ENCODE measurements at places on chromosomes 4 and X.

GRCh38 chrX:139929876-139930275, 3.0 kb downstream of the ATP11C start:
- DNase-seq: no peak

GRCh38 chrX:117998171-117998570, 118.4 kb downstream of the KLHL13 start:
- DNase-seq: no peak

GRCh38 chr4:100977746-100978397, 369.5 kb downstream of the PPP3CA start:
- no peak for DNase-seq

DNA sequence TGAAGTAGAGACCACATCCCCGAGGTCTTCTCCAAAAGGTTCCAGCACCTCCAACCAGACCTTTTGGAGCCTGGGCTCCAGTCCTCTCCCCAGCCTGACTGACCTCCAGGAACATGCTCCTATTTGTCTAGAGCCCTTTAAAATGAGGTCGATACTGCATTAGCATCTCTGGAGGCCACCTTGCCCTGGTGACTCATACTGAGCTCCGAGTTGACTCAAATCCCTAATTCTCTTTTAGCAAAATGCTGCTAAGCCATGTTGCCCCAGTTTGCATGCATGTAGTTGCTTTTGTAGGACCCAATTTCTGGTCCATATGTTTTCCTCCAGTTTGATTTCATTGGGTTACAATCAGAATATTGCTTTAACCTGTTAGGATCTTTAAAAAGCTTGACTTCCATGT, 43.5 kb upstream of the CITED1 start:
- DNase-seq: no peak

DNA sequence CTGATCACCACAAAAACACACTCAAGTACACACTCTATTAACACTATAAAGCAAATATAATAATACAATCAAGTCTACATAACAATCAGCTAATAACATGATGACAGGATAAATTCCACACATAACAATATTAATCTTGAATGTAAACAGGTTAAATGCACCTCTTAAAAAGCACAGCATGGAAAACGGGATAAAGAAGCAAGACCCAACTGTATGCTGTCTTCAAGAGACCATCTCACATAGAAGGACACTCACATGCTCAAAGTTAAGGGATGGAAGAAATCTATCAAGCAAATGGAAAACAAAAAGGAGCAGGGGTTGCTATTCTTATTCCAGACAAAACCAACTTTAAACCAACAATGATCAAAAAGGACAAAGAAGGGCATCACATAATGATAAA, 28.1 kb downstream of the CBR4 start:
- no peak for DNase-seq

- DNase-seq: no peak
Observed at GRCh38 chrX:75061701-75062100, 94.4 kb downstream of the ABCB7 start.

GRCh38 chr4:178174756-178175155, 732.5 kb upstream of the AGA start:
- no peak for DNase-seq

DNA sequence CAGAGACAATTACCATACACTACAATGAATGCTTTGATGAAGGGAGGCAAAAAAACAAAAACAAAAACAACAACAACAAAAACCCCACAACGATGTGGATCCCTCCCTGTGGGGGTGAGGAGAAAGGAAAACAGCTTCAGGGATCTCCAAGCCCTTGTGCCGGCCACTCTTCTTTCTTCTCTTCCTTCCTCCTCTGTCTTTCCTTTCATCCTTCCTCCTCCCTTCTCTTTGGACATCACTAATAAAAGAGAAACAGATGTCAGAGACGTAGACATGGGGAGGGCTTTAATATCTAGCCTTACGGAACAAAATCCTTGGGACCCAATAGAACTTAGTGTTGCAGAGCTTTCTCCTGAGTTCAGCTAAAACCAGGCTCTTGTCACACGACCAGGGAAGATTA, 18.8 kb upstream of the STX18 start:
- DNase-seq: no peak

DNA sequence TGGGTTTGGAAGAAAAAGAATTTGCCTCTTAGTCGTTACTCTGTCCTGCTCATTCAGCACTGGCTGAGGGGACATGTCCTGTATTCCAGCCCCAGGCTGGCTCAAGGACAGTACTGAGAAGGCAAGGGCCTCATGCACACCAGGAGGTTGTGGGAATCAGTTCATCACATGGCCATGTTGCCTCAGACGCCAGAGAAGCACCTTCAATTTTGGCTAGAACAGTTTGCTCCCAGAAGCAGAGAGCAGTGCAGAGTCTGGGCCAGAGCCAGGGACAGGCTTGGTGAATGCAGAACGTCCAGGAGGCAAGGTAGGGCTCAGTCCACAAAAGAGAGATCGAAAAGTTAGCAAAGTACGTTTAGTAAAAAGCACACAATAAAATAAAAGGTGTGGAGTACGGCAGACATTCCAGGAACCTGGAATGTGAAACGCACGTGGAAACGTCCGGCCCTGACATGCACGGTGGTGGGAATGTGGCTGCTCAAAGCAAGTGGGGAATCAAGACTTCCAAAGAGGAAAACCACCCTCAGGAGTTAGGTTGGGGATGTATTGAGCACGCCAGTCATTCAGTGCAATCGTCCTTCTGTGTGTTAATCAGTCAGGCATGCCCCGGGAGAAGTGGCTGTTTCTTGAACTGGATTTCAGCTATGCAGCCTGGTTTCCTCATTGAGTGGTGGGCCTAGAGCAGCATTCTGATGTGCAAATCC, 1.2 kb upstream of the SLC2A9 start:
- no peak for DNase-seq

- DNase-seq: no peak
Observed at GRCh38 chr4:75777589-75777988, 53.2 kb downstream of the USO1 start.

DNA sequence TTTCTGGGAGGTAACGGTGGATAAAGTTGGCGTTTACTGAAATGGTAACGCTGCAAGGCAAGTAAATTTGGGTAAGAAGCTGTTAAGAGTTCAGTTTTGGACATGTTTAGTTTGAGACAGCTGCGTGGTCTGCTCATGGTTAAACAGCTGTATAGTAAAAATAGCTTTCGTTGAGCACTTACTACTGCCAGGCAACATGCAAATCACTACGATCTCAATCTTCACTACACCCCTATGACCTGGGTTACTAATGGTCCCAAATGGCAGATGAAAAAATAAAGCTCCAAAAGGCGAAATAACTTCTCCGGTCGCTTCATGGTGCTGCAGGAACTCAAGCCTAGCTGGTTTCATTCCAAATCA, 22.2 kb downstream of the FABP2 start:
- DNase-seq: no peak

DNA sequence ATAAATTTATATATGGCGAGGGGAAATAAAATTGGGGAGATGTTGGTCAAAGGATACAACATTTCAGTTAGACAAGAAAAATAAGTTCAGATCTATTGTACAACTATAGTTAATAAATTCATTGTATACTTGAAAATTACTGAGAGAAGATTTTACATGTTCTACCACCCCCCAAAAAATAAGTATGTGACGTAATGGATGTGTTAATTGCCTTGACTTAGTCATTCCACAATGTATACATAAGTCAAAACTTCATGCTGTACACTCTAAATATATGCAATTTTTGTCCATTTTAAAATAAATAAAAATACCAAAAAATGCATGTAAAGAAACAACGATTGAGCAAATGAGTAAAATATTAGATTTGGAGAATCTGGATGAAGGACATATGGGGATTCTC, 1.8 kb downstream of the USP11 start:
- DNase-seq: no peak

- no peak for DNase-seq
Observed at GRCh38 chr4:3441501-3442459, at the start of gene HGFAC. TSS of gene HGFAC (plus strand) at chr4:3441968. CDS start at chr4:3442002, 34 bp downstream.

- no peak for DNase-seq
Observed at GRCh38 chrX:106726485-106727437, at the start of gene RNF128. TSS of gene RNF128 (plus strand) at chrX:106726701. CDS start at chrX:106726914, 213 bp downstream.

DNA sequence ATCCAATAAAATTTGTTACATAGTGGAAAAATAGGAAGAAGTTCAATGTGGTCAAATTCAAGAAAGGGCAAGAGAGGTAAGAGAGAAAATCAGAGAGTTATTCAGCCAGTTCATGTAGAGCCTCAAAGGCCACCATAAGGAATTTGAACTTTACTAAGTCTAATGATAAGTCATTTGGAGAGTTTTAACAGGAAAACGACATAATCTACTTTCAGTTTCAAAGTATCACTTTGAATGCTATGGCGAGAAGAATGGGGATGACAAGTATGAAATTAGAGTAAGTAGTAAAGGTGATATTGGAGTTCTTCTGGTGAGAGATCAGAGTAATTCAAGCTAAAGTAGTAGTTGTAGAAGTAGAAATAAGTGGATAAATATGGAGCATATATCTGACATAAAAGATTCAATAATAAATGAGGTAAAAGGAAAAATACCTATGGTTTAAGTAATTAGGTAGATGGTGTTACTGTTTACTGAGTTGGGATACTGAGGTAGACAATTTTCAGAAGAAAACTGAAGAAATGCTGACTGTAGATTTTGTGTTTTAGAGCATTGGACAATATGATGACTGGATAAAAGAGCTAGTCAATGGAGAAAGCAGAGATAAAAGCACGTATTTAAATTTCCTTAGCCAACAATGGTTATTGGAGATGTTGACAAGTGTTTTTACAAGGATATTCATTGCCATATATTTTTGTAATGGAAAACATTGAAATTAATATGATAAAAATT, 331.7 kb upstream of the ADGRL3 start:
- DNase-seq: no peak

DNA sequence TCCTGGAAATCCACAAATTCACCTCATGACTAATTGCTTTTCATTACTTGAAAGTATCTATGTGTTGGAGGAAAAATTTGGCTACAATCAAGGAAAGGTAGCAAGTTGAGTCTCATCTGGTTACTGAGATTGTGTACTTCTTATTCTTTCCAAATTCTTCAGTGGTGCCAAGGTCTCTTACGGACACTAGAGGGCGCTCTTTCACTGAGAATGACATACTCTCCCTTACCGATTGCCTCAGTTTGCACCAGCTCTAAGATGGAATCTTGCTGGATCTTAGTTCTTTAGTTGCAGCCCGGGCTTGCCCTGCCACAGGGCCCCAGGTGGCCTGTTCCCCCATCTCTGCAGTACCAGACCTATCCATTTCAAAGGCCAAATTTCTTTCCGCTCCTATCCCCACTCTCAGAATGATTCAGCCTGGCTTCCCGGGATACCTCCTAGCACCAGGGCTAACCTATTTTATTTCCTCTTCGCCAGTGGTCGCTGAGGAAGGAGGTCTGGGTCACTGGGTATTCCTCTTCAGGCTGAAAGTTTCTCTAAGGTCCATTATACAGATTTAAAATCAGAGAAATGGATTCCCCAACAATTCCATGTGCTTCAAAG, 24.6 kb upstream of the GPR50 start:
- no peak for DNase-seq

GRCh38 chrX:147749308-147749707, 162.4 kb upstream of the FMR1 start:
- no peak for DNase-seq

DNA sequence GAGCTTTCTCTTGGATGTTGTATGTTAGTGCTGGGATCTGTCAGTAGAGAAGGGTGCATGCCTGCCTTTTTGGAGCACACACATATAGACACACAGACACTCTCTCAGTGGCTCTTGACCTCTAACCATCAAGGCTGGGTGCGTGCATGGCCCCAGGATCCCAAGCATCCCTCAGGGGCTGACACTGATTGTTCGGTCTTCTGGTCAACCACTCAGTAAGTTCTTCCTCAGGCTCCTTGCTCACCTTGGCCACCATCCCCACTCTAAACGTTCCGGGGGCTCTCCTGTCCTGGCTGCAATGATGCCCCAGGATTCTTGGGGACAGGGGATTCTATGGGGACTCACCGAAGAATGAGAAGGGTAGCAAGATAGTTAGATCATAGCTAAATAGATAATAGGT, 179.6 kb downstream of the SHOX start:
- DNase-seq: no peak

GRCh38 chr4:121728798-121729226, 32.0 kb upstream of the ANXA5 start:
- DNase-seq: no peak

DNA sequence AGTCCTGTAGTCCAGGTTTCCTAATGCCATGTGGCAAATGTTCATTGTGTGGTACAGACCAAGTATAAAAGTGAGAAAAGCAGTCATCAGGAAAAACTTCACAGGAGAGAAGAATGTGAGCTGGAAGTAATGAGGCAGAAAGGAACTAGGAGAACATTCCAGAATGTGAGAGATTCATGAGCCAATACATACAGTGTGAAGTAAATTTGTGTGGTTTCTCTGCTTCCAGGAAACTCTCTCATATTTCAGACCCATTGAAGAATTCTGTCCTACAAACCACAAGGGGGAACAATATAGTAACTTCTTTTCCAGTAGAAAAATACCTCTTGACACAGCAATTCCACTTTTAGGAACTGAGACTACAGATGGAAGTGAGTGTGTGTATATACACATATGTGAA, 136.5 kb downstream of the RNF150 start:
- DNase-seq: no peak

- DNase-seq: no peak
Observed at GRCh38 chr4:104869831-104870230, 276.8 kb upstream of the TET2 start.

GRCh38 chr4:66062921-66063320, 392.6 kb upstream of the EPHA5 start:
- DNase-seq: no peak

DNA sequence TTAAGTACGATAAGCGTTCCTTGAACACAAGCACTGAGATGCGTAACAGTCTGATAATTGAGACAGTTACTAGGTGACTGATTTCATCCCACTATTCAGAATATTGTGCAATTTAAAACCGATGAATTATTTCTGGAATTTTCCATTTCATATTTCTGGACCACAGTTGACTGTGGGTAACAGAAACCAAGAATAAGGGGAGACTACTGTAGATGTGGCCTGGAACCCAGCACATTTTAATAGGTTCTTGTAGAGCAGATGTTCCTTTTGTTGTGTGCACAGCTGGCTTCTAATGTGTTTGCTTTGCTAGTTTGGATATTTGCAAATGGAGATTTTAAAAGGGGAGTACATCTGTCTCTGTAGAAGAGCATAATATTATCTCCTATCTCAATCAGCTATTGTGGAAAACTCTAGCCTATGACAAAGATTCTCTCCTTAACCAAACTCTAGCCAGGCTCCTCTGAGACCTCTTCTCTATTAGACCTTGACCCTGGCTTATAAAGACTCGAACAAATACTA, 16.4 kb downstream of the NAAA start:
- no peak for DNase-seq

GRCh38 chrX:39159921-39160507, 358.8 kb downstream of the MID1IP1 start:
- DNase-seq: no peak
